Fibroblast of skin of back (primary cell): ENCODE measurements at places on chromosomes 3 and 15.
A peak's percentile ranks its signal among the peaks of the same experiment; 100 is the strongest.

DNA sequence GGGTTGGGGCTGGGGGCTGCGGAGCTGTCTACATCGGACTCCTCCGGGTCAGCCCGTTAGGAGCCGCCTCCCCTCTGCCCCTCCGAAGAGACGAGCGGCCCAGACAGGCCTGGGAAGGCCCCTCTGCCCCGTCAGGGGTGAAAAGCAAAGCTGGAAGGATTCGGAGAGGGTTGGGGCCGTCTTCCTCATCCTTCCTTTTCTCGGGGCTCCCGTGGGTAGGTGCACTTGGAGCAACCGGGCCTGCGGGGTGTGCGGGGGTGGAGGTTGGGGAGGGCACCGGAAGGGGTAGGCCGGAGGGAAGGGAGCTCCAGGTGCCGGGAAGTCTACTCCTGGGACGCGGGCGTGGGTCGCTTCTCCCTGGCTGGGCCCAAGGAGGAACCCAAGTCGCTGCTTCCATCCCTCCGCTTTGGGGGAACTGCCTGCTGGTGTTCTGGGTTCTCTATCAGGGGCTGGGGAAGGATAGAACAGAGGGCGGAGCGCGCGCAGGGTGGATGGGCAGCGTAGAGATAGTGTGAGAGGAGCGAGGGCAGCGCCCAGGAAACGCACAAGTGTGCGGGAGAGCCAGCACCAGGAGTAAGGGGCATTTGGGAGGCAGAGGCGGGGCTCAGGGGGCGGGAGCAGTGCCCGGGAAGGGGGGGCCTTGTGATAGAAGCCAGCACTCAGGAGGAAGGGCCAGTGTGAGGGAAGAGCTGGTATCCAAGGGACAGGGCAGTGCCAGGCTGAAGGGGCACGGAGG, 590 bp downstream of the POLR2H start:
- DNase-seq = no peak

DNA sequence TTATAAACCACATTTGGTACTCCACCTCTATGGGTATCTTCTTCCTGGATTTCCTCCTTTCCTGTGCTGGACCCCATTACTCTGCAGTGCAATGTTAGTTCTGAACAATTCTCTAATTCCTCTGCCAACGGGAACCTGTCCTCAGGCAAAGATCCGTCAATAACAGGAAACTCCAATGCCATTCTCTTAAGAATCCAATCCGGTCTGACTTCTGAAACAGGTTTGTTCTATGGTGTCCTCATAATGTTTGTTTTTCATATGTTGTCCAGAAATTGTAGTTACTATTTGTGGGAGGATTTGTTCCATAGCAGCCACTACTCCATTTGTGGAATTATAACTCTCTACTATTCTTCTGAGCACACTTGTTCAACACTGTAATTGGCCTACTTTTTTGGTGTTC, 112.7 kb downstream of the TBL1XR1 start:
- DNase-seq = no peak

DNA sequence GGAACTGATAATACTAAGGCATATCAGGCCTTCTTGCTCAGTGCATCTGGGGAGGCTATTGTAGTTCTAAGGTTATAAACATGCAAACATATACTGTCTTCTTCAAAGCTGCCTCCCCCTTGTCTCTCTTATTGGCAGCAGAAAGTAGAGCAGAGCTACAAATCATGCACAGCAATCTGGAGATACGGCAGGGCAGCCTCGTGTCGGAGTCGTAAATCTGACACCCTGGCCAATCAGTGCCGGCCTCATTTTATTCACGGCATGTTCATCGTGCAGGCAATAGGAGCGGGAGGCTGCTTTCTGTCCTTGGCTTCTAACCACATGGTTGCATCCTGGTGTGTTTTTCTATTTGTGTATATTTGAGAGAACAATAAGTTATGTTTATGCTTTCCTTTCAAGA, 300.2 kb upstream of the CNTN6 start:
- DNase-seq = no peak

- no peak for DNase-seq
Observed at GRCh38 chr3:172549144-172549543, 25.9 kb upstream of the TNFSF10 start.

- DNase-seq = peak; percentile 60
Observed at GRCh38 chr15:38401106-38401505, 52.8 kb upstream of the FAM98B start.

GRCh38 chr15:70054366-70054765, 43.4 kb downstream of the TLE3 start:
- no peak for DNase-seq

GRCh38 chr3:42871592-42872196, 4.0 kb downstream of the CYP8B1 start:
- no peak for DNase-seq

GRCh38 chr3:197376020-197376419, 77.6 kb upstream of the DLG1 start:
- no peak for DNase-seq

- DNase-seq = no peak
Observed at GRCh38 chr3:67630666-67631362, 23.6 kb downstream of the SUCLG2 start.

- no peak for DNase-seq
Observed at GRCh38 chr3:141129541-141130011, 78.4 kb downstream of the SPSB4 start.

- no peak for DNase-seq
Observed at GRCh38 chr3:102514241-102514640, 79.4 kb downstream of the ZPLD1 start.

GRCh38 chr3:126493739-126494138, 18.0 kb upstream of the ZXDC start:
- no peak for DNase-seq

- DNase-seq = no peak
Observed at GRCh38 chr3:6844723-6845122, 16.2 kb upstream of the GRM7 start.

DNA sequence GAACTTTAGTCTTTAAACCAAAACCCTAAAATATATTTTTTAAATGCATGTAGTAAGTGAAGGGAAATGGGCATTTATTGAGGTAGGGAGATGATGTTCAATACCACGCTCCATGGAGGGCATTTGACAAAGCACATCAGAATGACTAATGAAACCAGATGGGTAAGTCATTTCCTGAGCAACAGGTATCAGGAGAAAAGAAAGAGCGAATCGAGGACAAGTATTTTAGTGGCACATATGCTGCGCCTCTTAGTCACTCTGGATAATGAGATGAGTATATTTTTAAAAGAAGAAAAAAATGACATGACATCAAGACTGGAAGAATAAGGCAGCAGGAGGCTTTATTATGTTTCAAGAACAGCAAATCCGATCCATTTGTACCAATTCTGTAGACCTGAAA, 129.0 kb upstream of the ARHGEF3 start:
- no peak for DNase-seq

DNA sequence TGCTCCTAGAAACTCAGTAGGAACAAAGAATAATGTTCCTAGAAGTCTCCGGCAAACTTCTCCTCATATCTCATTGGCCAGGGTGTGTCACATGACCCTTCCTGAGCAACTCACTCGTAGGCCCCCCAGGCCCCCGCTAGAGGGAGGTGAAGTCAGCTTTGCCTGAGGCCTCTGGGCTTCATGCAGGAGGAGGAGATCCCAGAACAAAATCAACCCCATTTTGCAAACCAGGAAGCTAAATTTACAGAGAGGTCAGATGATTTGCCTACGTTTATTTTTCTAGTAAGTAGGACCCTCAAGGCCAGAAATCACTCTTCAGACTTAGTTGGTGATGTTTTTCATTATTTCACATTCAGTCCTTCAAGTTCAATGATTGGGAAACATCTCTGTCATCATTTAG, 99.1 kb downstream of the SSR3 start:
- DNase-seq = no peak

GRCh38 chr15:80837006-80837405, 57.8 kb downstream of the CEMIP start:
- DNase-seq = no peak

DNA sequence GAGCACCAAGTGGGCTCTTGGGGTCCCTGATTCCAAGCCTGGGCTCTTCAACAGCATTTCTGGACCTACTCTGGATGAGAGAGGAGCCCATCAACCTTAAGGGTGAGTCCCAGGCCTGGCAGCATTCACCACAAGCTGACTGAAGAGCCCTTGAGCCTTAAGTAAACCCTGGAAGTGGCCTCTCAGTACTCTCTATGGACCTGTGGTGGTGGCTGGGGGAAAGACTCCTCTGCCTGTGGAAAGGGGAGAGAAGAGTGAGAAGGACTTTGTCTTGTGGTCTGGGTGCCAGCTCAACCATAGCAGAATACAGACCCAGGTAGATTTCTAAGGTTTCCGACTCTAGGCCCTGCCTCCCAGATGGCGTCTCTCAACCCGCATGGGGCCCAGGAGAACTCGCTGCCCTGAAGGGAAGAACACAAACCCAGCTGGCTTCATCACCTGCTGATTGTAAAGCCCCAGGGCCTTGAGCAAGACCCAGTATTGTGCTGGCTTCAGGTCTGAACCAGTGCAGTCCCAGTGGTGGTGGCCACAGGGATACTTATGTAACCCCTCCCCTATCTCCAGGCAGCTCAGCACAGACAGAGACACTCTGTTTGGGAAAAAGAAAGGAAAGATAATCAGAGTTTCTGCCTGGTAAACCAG, 71.4 kb downstream of the TFDP2 start:
- no peak for DNase-seq

DNA sequence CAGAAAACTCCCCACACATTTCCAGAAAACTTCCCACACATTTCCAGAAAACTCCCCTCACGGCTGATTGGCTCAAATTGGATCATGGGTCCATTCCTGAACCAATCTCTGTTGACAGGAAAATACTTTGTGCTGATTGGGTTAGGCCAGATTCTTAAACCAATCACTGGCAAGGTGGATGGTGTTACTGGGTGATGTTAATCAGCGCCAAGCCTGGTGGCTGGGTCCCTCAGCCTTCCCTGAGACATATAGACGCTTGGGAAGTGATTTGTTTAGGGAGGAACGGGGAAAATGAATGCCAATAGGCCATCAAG, 199.4 kb upstream of the UBE2E2 start:
- DNase-seq = no peak

GRCh38 chr3:148950806-148951205, 40.5 kb upstream of the GYG1 start:
- peak; percentile 29 for DNase-seq

GRCh38 chr3:169029674-169030285, 633.7 kb downstream of the MECOM start:
- no peak for DNase-seq

GRCh38 chr15:41879321-41879845, 14.5 kb downstream of the SPTBN5 start:
- DNase-seq = no peak

- no peak for DNase-seq
Observed at GRCh38 chr3:46289966-46290365, 47.7 kb downstream of the CCR3 start.

DNA sequence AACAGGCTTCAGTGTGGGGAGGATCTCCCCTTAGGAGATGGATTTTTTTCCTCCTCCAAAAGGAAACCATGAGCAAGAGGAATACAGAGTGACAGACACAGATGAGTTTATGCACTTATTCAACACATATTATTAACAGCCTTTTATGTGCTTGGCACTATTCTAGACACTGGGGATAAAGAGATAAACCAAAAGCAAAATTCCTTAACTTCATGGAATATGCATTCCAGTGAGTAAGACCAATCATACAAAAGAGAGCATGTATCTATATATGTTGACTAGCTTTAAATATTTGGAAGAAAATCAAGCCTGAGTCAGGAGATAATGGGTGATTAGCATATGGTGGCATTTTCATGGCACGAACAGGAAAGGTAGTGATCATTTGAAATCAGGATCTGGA, 284.4 kb upstream of the RASGRP1 start:
- peak; percentile 65 for DNase-seq

DNA sequence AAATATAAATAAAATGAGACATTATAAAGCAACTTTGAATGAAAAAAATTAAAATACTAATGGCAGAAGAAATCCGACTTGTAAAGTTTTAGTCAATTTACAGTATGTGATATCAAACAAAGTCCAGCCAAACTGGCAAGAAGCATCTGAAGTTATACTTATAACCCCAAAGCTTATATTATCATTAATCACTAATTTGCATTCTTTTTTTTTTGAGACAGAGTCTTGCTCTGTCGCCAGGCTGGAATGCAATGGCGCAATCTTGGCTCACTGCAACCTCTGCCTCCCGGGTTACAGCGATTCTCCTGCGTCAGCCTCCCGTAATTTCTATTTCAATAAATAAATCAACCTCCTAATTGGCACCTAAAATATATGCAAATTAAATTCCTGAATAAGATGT, 80.1 kb downstream of the AQR start:
- DNase-seq = peak; percentile 15

DNA sequence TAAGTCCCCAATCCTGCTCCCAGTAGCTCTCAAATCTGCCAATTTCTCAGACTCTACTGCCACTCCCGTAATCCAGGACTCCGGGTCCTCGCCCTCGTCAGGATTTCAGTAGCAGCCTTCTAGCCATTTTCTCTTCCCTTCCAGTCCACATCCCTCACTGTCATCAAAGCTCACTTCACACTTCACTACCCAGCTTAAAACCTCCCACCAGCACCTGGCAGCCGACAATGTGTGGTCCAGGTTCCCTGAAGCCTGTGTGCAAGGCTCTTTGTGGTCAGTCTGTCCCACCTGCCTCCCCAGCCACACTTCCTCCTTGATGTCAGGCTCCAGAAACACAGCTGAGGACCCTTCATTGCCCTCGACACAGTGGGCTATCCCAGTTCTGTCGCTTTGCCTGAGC, 304.5 kb upstream of the ROPN1 start:
- DNase-seq = no peak

GRCh38 chr3:139532976-139533375, 6.6 kb downstream of the RBP1 start:
- no peak for DNase-seq

GRCh38 chr15:74821091-74821789, 5.2 kb upstream of the CPLX3 start:
- no peak for DNase-seq

- no peak for DNase-seq
Observed at GRCh38 chr15:101159096-101159935, 92.5 kb downstream of the CHSY1 start.

DNA sequence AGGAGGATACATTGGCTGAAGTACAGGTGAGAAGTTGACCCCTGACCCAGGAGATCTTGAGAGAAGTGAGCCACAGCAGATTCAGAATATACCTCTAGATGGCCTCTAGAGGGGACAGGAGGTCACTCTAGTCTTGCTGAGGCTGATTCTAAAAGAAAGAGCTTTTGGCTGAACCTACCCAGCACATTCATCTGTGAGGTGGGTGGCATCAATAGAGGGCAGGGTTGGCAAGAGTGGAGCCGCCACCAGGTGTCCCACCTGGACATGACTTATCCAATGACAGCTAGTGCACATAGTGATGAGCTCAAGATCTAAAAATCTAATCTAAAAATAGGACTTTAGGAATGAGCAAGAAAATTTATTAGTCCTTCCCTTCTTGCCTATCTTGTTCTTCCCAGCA, 51.6 kb downstream of the CYP19A1 start:
- DNase-seq = no peak

DNA sequence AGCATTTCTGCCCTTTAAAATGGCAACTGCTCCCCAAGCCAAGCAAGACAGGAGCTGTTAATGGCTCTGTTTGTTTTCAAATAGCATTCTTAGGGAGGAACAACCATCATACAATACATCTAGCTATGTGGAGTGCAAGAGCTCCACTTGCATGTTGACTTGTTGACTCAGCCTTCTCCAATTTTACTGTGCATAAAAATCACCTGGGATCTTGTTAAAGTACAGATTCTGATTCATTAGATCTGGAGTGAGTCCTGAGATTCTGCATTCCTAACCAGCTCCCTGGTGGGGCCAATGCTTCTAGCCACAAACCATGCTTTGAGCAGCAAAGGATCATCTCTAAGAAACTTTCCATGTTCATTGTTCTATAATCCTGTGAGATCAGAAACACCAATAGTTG, 171.4 kb downstream of the THRB start:
- DNase-seq = no peak
